T-helper 17 cell (primary cell): ENCODE measurements at places on chromosomes 5 and 9.

GRCh38 chr9:134328841-134329575 is 2.8 kb downstream of the RXRA start:
- DNase-seq: no peak

DNA sequence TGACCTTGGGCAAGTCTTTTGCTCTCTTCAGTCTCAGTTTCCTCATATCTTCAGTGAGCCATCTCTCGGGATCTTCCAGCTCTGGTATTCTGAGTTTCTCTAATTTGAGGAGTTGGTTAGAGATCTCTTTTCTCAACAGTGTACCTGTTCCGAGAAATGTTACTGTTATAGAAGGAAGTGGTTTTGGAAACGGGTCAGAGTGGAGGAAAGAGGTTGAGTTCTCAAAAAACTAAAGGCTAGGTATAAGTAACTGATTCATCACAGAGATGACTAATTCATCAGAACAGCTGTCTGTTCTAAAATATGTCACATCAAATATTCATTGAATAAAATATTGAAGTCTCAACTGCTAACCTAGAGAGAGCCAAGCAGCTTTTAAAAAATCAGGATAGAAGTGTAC is 106.6 kb downstream of the PALM2AKAP2 start:
- no peak for DNase-seq

DNA sequence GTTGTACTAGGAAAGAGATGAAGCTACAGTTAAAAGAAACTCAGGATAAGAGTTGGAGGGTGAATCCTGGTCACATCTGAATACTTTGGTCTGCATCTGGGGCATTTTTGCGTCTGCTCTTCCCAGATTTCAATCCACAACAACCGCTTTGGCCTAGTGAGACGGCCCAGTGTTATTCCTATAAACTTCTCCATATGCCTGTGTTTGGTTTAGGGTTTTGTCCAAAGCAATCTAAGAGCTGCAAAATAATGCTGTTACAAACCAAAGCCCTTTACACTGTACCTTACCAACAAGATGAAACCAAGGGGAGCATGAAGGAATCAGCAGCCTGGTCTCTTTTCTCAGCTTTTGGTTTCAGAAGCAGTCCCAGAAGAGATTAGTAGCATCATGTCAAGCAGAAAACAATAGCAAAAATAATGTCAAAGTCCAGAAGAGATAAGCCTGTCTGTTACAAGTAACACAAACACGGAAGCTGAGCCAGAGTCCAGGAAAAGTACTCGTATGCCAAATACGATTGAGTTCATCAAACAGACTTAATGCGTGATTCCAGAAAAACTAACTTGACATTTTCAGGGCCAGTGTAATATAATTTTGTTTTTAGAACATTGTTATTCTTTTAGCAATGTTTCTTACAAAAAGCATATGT is 379.9 kb upstream of the ACO1 start:
- no peak for DNase-seq

- DNase-seq: no peak
Observed at GRCh38 chr5:113231653-113232000, 203.2 kb downstream of the TSSK1B start.

- peak; percentile 19 for DNase-seq
Observed at GRCh38 chr5:174935854-174936474, 211.6 kb downstream of the MSX2 start.

GRCh38 chr5:134508521-134509195 is 16.8 kb upstream of the JADE2 start:
- DNase-seq: no peak

GRCh38 chr5:126780165-126780827 is 3.4 kb downstream of the LMNB1 start:
- DNase-seq: peak; percentile 35

DNA sequence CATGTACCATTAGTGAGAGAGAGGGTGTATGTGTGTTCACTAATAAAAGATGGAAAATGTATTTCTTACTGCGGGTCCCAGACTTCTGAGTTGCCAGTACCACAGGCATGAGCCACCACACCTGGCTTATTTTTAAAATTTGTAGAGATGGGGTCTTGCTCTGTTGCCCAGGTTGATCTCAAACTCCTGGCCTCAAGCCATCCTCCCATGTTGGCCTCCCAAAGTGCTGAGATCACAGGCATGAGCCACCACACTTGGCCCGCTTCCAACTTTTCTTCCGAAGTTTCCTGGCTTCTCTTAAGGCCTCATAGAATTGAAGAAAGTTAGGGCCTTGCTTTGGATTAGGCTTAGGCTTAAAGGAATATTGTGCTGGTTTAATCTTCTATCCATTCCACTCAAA is 40.4 kb upstream of the F2RL2 start:
- no peak for DNase-seq

DNA sequence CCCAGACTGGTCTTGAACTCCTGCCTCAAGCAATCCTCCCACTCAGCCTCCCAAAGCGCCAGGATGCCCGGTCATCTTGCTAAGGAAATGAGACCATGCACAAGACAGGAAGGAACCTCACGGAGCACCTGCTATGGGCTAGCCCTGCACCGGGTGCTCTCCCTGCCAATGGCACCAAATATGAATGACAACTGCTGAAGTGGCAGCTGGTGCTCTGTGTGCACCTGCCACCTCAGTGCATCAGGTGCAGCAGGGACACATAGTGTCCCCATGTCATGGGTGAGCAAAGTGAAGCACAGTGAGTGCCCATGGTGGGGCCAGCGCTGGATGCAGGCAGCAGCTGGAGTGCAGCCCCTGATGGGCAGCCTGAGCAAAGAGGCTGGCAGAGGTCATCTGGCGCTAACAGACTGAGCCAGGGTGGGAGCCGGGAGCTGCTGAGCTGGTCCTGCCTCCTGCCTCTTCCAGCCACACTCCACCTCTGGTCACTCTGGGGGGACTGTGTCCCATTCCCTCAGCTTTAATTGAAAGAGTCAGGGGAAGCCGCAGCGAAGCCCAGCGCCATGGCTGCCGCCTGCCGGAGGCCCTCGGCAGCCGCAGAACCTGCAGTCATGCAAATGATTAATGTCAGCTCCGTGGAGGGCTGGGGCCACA is 46.4 kb downstream of the BARX1 start:
- DNase-seq: no peak

DNA sequence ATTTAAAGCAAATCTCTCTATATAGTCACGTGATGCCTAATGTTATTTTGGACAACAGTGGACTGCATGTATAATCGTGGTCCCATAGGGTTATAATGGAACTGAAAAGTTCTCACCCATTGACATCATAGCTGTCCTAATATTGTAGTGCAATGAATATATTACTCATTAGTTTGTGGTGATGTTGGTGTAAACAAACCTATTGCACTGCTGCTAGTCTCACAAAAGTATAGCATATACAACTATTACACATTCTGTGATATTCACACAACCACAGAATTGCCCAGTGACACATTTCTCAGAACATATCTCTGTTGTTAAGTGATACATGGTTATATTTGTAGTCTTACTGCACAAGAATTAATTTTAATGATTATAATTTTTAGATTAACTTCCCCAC is 37.7 kb downstream of the IPO11 start:
- DNase-seq: no peak

DNA sequence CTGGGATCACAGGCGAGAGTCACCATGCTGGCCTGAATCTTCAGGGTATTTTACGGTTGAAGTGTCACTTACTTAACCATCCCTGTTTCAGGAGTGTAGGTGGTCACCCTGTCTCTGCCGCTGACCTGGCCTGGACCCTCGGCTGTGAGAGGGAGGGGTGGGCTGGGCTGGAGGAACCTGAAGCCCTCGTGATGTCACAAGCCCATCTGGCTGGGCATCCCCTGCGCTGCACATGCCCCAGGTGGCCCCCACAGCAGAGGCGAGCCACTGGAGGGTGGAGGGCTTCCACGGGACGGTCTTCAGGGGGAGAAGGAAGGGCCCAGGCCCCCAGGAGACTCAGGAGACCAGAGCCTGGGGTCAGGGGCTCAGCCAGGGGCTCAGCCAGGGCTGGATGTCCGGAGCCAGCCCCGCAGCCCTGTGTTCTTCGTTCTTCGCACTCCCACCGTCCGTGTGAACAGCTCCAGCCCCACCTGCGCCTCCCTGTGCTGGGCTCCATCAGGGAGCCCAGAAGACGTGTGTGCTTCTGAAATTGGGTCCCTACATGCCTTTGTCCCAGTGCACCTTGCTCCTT is 7.6 kb upstream of the AHRR start:
- DNase-seq: no peak

GRCh38 chr9:70061776-70062175 is 18.1 kb downstream of the MAMDC2 start:
- DNase-seq: no peak

DNA sequence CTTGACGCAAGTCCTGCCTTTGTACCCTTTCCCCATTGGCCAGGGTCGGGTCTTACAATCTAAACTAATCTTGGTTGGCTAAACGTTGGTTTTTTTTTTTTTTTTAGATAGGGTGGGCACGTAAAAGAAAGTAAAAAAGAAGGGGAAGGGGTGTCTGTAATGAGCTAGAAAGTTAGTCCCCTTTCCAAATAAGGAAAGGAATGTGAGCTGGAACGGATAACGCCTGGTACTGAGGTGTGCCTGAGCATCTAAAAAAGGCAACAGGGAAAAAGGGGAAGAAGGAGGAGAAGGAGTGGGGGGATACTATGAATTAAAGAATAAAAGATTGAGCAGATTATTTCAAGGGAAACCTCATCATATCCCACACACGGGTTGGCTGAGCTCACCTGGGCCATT is 66.2 kb upstream of the IL17B start:
- no peak for DNase-seq

- DNase-seq: no peak
Observed at GRCh38 chr5:135488727-135489465, 36.7 kb upstream of the TIFAB start.

DNA sequence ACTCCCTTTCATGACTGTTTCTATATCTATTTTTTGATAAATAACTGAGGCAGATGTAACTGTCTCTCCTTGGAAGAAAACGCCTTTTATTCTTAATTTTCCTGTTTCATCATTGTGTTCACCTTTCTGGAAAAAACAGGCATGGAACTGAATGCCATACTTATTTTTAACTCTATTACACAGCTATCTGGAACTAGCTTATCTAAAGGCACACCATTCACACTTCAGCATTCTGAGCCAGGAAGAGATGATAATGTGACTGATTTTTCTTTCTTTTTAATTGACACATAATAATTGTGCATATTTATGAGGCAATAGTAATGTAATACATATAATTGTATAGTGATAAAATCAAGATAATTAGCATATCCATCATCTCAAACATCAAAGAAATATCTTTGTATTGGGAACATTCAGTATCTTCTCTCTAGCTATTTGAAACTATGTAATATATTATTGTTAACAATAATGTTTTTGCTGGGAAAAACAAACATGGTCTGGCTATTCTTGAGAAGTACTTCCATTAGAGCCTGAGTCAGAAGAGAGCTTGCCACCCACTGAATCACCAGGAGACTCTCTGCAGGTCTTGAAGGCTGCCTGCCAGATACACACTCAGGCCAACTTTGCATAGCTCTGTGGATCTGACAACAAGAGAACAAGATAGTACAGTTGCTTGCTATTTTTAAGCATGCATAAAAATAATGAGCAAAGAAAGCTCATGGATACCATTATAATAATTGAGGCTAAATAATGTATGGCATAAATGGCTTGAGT is 501.0 kb upstream of the EDIL3 start:
- DNase-seq: no peak
